NCI-H1436 (cell line): ENCODE measurements at places on chromosomes 11 and 22.

- peak; percentile 85 for DNase-seq
Observed at GRCh38 chr11:66744485-66745355, 15.7 kb upstream of the SPTBN2 start.

GRCh38 chr11:74775762-74776161 is 27.1 kb downstream of the RNF169 start:
- DNase-seq = no peak

DNA sequence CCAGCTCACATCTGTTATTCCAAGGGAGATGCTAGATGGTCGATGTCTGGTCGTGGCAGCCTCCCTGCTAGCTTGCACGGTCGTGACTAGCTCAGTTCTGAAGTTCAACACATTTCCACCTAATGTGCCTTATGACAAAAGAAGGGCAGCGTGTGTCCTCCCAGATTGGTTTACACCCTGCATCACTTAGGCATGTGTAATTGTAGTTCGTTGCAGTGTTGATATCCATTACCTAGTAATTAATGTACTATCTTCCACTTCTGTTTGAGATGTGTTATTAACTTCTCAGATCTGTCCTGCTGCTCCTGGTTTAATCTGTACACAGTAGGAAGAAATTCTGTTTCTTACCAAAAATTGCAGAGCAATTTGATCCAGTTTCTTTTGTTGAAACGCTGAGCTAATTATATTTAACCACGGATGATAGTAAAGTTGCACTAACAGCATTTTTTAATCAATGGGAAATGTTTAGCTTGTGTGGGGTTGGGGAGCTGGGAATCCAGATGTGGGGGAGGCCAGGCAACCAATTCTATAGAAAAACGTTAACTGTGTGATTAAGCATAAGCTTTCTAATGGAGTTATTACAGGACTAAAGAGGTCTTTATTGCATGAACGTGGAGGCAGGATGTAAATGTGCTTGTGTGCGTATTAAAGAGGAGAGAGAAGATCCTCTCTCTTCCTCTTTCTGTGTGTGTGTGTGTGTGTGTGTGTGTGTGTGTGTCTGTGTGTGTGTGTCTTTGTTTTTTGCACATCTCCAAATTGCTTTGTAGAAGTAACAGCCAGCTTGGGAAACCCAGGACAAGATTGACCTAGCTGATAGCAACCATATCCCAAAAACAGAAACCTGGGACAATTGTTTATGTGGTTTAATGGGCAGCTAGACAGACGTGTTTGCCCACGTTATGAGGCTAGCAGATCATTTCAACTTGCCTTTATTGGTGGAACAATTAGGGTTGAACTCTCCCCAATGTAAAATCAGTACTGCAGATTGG is 145.7 kb upstream of the TTC12 start:
- DNase-seq = peak; percentile 39

GRCh38 chr11:77661670-77662069 is 24.1 kb upstream of the CLNS1A start:
- DNase-seq = no peak

DNA sequence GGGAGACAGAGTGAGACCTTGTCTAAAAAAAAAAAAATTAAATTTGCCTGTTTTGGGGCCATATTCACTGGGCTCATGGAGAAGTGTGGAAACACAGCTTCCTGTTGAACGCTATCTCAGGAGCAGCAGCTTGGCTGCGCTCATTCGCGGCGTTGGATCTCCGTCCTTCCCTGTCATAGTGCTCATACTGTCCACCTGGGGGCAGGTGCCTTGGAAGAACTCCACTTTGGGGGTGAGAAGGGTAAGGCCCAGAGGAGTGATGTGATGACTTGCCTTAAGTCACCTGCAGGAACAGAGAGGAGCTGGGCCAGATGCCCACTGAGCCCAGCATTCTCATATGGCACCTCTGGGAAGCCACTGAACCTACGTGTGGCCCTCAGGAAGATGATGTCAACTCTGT is 82.8 kb downstream of the CABIN1 start:
- no peak for DNase-seq
